ENCODE measurements at places on chromosomes 5 and 9.

- no peak for DNase-seq
Observed at GRCh38 chr5:167205881-167206280, 1085.6 kb upstream of the WWC1 start.

DNA sequence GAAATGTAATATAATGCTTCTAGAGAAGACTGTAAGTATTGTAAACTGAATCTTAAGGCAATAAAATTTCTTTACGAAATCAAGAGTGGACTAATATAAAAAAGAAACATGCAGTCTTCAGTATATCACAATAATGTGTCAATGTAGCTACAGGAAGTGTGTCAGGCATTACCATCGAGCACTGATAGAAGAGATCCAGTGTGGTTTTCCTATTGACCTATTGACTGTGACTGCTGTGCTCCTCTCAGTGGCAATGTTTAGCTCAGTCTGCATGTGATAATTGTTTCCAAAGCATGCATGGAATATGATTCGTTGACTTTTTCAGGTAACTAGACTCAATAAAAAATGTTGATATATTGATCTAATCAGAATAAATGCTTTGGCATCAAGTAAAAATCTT lies 20.3 kb upstream of the PCSK1 start:
- DNase-seq, result no peak

GRCh38 chr9:88976890-88977257 lies 14.4 kb upstream of the S1PR3 start:
- DNase-seq, result no peak

GRCh38 chr5:116389601-116390000 lies 185.0 kb downstream of the SEMA6A start:
- no peak for DNase-seq

GRCh38 chr5:123035360-123035917 lies 1.1 kb downstream of the PPIC start:
- peak; percentile 42 for DNase-seq

DNA sequence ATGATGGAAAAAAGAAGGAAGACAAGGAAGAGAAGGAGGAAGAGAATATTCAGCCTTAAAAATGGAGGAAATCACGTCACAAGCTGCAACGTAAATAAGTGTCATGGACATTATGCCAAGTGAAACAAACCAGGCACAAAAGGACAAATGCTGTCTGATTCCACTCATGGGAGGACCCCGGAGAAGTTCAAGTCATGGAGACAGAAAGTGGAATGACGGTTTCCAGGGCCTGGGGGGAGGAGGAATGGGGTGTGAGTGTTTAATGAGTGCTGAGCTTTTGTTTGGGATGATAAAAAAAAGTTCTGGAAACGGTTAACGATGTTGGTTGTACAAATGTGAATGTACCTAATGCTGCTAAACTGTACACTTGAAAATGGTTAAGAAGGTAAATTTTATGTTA lies 439.5 kb downstream of the GADD45G start:
- DNase-seq, result no peak
